Epithelial cell of proximal tubule (primary cell): ENCODE measurements at places on chromosomes 1 and 21. TPM values are rescaled to one million over a fixed set of nuclear protein-coding genes. Genes with fewer than 3 reads are reported as not detected.

Gene GJA9
- not detected in 2 replicates for total RNA-seq

- no peak for DNase-seq
These were observed 146.6 kb downstream of the CNIH3 start for GRCh38 chr1:224762701-224763100.

- DNase-seq: no peak
These were observed 78.0 kb downstream of the CDC14A start for GRCh38 chr1:100430325-100430756.

- no peak for DNase-seq
These were observed 131.9 kb upstream of the B3GALT2 start for GRCh38 chr1:193318347-193318746.

DNA sequence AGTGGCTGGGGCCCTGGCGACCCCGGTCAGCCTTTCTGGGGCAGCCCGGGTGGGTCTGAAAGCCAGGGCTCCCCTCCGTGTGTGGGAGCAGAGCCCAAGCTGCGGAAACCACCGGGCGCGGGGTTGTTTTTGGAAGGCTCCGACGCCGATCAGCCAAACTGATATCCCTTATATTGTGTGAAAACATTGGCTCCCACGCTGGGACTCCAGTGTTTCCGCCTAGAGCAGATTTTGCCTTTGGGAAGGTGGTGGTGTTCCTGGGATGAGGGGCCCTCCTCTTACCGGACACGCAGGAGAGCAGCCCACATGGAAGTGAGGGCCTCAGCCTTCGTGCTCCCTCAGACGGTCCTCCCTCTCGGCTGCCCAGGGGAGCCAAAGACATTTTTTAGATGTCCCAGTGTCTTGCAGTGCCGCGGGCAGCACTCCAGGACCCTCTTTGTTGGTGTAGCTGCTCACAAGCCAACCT lies 54.3 kb downstream of the NGF start:
- no peak for DNase-seq

DNA sequence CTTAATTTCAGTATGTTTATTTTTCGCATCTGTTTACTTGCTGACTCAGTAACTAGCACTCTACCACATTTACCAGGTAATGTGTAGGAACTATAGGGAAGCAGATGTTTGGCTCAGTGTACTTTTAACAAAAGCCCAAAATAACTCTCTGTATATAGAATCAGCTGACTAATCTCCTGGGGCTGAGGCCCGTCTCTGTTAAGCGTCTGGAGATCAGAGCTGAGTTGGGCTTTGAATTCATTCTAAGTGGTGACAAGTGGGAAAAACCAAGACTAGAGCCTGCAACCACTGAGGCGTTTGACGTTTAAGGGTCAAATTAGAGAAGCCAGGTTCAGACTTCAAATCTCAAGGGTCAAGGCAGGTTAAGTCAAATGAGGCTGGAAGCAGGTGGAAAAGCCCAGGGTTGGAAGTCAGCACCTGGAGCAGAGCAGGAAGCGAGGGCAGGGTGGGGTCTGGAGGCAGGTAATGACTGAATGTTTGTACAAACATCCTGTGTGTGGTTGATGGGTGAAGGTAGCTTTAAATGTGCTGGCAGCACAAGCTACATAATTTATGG lies 56.8 kb upstream of the LYST start:
- DNase-seq: no peak

Gene LMX1A
- not detected in 2 replicates for total RNA-seq

Gene DNAJC28
- total RNA-seq: 0.87 and 0.92 TPM in 2 replicates

Gene CACNA1S
- not detected in 2 replicates for total RNA-seq

Gene PLA2G2D
- total RNA-seq: not detected in 2 replicates

Gene EXTL1
- total RNA-seq: 0.07 and 0.12 TPM in 2 replicates

- peak; percentile 20 for DNase-seq
These were observed 94.6 kb downstream of the TGFB2 start for GRCh38 chr1:218439541-218440295.

Gene RPTN
- total RNA-seq: not detected in 2 replicates

DNA sequence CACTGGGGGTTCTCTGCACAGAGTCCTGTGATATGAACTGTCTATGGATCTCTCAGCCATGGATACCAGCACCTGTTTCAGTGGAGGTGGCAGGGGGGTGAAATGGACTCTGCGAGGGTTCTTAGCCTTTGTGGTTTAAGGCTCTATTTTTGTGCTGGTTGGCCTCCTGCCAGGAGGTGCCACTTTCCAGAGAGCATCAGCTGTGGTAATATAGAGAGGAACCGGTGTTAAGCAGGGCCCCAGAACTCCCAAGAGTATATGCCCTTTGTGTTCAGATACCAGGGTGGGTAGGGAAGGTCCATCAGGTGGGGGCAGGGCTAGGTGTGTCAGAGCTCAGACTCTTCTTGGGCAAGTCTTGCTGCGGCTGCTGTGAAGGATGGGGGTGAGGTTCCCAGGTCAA lies 330.0 kb upstream of the PLD5 start:
- no peak for DNase-seq

- no peak for DNase-seq
These were observed 349.0 kb upstream of the NCAM2 start for GRCh38 chr21:20649231-20649630.
